ENCODE measurements at places on chromosomes 16 and 17. TPM values are rescaled to one million over a fixed set of nuclear protein-coding genes. Genes with fewer than 3 reads are reported as not detected.

DNA sequence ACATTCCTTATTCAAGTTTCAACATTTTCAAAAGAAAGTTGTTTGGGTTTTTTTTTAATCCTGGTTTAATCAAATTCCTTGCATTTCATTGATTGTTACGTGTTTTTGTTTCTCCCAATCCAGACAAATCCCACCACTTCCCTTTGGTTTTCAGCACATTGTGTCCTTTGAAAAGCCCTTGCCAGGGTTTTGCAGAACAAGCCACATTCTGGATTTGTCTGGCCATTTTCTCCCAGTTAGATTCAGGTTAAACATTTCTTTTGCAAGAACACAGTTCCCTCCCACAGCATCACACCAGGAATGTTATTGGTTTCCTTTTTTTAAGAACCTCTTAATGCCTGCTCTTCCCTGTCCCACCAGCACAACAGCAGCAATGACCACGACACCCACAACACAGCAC is 278.0 kb upstream of the SALL1 start:
- H3K4me1 ChIP-seq: peaks cover 7% of the 10 kb centered on the region
- H3K4me3 ChIP-seq: no peak overlapping the region
- no peak for DNase-seq
- H3K27me3 ChIP-seq: peaks cover 15% of the 10 kb centered on the region

GRCh38 chr16:56259425-56259779 is 68.1 kb downstream of the GNAO1 start:
- no peak overlapping the region for H3K4me3 ChIP-seq
- H3K4me1 ChIP-seq: peaks cover 15% of the 10 kb centered on the region
- no peak for DNase-seq
- H3K27me3 ChIP-seq: peaks cover 4% of the 10 kb centered on the region
- no peaks in the 10 kb centered on the region for H3K36me3 ChIP-seq
- no peak overlapping the region for H3K27ac ChIP-seq

The OR2C1 gene
- total RNA-seq: 0.19 TPM

- H3K27me3 ChIP-seq: peaks cover 12% of the 10 kb centered on the region
- DNase-seq: no peak
- H3K36me3 ChIP-seq: peaks cover 2% of the 10 kb centered on the region
- peaks cover 15% of the 10 kb centered on the region for H3K4me1 ChIP-seq
- peak overlapping the region; percentile 40 for H3K4me3 ChIP-seq
These were observed 215.7 kb upstream of the CIBAR2 start for GRCh38 chr16:85327731-85328675.
